ENCODE measurements at places on chromosomes 7 and 10.

DNA sequence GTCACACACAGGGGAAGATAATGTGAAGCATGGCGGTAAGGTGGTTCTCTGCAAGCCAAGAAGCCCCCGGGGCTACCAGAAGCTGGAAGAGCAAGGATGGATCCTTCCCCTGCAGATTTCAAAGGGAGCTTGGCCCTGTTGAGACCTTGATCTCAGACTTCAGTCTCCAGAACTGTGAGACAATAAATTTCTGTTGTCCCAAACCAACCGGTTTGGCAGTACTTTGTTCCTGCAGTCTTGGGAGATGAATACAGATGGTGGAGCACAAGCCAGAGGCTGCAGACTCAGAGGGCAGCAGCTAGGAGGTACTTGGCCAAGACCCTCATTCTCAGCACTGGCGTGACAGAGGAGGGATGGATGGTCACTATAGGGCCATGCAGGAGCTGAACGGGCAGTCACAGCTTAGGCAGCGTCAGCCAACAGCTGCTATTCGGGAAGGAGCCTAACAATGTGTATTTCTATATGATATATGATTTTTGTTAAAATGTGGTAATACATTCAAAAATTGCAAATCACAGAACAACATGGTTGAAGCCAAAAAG, 387.3 kb downstream of the TNS3 start:
- no peak for DNase-seq

GRCh38 chr10:71772832-71773220, 494 bp downstream of the VSIR start:
- DNase-seq = no peak

GRCh38 chr7:21134631-21135030, 293.3 kb upstream of the SP4 start:
- no peak for DNase-seq

- DNase-seq = peak; percentile 10
Observed at GRCh38 chr10:50310560-50311174, 59.4 kb upstream of the ASAH2 start.

DNA sequence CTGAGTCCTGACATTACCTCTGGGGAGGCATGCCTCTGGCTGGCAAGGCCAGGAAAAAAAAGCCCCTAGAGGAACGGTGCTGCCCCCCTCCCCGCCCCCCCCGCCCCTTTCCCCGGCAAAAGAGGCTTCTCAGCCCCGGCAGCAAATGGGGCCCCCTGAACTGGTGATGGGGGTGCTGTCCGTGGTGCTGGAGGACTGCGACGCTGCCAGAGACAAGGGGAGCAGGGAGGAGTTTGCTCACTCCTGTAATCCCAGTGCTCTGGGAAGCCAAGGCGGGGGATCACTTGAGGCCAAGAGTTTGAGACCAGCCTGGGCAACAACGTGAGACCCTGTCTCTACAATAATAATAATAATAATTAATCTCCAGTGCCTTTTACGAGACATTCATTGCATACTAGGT, 23.7 kb downstream of the SRRM3 start:
- peak; percentile 12 for DNase-seq

DNA sequence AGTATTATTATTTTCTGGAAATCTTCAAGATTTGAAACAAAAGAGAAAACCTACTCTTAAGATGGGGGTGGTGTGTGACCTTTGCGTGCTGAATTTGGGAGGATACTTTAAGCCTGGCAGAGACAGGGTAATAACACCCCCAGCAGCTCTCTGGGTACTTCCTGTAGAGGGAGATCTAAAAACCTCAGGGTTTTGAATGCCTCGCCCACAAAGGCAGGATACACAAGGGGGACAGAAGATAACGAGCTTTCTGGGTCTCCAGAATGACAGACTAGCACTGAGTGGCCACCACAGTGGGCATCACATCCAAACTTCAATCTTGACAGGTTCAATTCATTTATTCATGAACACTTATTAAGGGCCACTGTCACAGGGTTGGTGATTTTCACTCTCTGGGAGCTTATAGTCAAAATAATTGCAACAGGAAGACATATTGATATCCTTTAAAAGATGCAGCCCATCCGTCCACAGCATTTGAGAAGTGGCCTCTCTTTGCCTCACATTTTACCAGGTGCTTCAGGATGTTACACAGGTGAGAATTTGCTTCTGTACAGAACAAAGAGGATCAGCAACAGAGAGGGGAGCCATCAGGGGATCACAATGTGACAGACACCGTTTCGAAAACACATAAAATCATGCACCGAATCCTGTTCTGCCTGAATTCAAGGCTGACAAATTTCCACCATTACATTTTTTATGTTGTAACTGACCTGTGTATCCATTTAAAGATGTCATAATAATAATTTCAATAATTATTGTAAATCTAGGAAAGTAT, 14.3 kb downstream of the CPA1 start:
- no peak for DNase-seq

- DNase-seq = peak; percentile 12
Observed at GRCh38 chr10:11335167-11335652, 276.2 kb downstream of the USP6NL start.

DNA sequence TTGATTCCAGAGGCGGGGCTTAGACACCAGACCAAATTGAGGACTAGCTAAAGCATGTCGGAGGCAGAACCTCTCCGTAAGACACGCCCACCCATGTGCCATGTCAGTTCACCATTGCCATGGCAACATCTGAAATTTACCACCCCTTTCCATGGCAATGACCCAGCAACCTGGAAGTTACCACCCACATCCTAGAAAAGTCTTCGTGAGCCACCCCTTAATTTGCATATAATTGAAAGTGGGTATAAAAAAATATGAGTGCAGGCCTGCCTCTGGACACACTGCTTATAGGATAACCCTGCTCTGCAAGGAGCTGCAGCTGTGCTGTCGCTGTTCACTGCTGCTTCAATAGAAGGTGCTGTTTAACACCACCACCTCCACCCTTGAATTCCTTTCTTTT, 28.0 kb downstream of the TMEM270 start:
- DNase-seq = no peak

GRCh38 chr7:20783125-20783699, 3.5 kb downstream of the SP8 start:
- DNase-seq = no peak

GRCh38 chr7:98126311-98127142, 19.9 kb downstream of the LMTK2 start:
- DNase-seq = no peak

DNA sequence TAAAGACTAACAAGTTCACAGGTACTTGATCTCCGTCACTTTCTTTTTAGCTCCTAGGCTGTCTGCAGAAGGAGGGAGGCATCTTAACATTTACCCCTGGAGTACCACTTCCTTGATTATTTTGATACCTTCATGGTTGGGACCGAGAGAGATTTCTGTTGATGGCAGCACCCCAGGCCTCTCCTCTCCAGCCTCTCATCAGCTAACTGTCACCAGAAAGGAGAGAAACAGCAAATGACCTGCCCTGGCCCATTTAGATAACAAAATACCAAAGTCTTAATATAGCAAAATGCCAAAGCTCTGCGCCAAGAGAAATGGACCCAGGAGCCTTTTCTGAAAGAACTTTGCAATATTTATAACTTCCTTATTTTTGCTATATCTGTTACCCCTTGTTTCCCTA, 30.0 kb upstream of the KLHL7 start:
- no peak for DNase-seq

DNA sequence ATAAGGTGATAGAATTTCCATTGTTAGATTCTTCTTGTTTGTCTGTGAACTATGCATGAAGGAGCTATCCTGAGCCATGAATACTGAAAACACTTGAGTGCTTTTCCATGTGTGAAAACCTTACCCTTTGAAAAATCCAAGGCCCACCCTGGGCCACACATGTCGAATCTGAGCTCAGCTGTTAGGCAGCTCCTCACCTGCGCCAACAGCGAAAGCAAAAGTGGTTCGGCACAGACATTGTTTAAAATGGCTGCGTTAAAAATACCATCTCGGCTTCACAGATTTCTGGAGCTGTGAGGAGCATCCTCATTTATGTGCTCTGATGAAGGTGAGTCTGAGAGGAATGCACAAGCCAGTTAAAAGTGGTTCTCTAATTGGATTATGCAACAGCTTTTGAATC, 137.7 kb downstream of the NEUROD6 start:
- DNase-seq = no peak

GRCh38 chr7:151198945-151199848, 11.1 kb downstream of the H2BK1 start:
- DNase-seq = no peak

GRCh38 chr7:24578052-24578451, 4.8 kb downstream of the PALS2 start:
- no peak for DNase-seq

DNA sequence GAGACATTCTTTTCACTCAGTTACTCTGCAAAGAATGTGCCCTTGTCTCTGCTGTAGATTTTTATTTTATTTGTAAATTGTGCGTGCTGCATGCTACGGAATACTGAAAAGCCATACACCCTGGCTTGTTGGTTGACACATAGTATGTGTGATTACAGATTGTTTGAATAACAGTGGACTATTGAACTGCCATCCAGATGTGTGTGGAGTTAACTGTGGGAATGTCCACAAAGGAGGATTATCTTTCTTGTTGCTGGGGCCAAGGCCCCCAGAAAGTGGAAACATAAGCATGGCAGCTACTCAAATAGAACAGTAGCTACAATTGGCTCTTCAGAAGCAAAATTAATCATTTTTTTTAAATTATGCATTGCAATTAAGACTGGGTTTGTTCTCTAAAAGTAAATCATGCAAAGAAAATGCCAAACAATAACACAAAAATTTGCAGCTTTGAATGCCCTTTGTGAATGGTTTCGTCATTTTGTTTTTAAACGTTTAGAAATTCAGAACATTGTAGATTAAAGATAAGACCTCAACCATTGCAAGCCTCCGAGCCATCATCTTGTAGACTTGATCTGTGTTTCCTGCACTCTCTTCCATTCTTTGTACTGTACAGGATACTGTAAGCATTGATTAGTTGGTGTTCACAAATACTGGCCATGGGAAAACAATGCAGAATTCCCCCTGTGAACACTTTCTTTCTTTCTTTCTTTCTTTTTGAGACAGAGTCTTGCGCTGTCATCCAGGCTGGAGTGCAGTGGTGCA, 210.3 kb upstream of the TCF7L2 start:
- no peak for DNase-seq

DNA sequence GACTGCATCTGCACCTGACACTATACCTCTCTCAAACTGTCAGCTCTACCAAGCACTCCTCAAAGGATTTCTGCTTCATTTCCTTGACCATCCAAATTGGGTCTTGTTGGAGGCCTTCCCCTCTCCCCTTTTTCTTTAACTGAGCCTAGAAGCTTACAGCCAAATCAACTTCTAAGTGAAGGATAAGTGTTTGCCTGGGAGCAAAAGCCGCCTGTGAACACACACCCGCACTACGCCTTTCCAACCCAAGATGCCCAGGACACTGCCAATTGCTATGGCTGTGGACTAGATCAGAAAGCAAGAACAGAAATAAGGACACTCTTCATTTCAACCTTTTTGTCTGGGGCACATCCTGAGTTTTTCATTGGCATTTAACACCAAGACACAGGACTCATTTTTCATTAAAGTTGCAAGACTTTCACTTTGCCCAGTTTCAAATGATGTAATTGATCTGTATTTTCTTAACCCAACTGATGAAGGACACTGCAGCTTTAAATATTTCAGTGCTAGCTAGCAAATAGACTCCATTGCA, 52.8 kb downstream of the CPEB3 start:
- DNase-seq = no peak

DNA sequence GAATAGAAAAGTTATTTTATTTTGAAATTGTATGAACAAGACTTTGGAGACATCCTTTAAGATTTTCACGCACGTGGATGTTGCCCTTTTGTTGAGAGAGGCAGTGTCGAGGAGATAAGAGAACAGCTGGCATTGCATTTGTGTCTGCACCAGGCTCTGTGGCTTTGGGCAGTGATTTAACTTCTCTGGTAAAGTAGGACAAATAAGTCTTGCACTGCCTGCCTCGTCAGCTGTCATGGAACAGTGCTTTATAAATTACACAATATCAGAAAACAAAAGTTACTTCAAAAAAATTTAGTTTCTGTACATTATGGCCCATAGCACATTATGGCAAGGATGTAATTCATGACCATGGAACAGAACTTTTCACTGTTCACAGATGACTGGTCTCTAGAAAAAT, 20.1 kb downstream of the SNX10 start:
- DNase-seq = no peak

GRCh38 chr10:69409968-69410367, 6.8 kb downstream of the TACR2 start:
- no peak for DNase-seq

- no peak for DNase-seq
Observed at GRCh38 chr7:158705234-158705850, 738 bp upstream of the NCAPG2 start.

- no peak for DNase-seq
Observed at GRCh38 chr7:12091231-12091630, 119.9 kb upstream of the TMEM106B start.

DNA sequence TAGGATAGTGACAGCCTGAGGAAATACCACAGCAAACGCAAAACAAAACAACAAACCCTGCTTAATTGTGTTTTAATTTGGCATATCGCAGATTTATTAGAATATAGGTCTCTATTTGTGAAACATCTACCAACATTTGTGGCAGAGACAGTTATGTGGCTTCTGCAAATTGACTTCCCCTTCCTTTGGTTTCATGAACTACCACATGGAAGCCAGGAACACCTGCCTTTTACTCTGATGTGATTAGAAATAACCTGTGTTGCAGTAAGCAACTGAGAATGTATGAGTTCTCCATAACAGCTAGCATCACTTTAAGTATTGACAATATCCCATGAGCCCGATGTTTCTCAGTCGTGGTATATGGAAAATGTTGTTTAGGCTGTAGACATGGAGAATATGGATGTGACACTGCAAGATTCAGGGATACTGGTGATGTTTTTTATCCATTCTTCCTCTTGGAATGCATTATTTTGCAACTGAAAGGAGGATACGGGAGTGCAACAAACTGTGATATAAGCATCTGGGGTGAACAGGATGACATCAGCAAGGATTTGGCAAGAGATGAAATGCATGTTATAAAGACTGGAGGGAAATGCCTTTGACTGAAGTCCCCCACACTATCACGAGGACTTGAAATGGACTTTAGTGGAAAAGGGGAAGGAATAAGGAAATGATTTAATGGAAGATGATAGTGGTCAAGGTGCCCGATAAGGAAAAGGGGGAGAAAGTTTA, 95.9 kb downstream of the CUBN start:
- DNase-seq = no peak

GRCh38 chr7:22477876-22478450, 22.0 kb downstream of the STEAP1B start:
- DNase-seq = no peak

- peak; percentile 77 for DNase-seq
Observed at GRCh38 chr7:158403013-158403821, 184.4 kb downstream of the PTPRN2 start.

- peak; percentile 95 for DNase-seq
Observed at GRCh38 chr7:87100326-87100725, 40.9 kb upstream of the ELAPOR2 start.

DNA sequence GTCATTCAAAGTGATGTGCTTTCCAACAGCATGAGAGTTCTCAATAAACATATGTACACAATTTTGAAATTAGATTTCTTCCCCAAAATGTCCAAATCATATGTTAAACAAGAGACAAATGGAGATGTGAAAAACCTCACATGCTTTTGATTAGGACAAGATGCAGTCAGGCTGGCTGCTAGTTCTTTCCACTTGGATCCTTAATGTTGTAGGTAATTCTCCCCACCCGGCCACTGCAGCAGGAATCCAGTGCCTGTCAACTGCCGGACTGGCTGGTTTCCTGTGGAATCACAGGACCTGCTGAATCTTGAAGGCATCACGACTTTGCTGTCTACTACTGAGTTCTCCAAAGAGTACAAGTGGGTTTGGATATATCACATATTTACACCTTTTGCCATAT, 138.6 kb upstream of the AKR1E2 start:
- peak; percentile 55 for DNase-seq
